WTC11 (cell line): ENCODE measurements at places on chromosomes 2 and 18.

DNA sequence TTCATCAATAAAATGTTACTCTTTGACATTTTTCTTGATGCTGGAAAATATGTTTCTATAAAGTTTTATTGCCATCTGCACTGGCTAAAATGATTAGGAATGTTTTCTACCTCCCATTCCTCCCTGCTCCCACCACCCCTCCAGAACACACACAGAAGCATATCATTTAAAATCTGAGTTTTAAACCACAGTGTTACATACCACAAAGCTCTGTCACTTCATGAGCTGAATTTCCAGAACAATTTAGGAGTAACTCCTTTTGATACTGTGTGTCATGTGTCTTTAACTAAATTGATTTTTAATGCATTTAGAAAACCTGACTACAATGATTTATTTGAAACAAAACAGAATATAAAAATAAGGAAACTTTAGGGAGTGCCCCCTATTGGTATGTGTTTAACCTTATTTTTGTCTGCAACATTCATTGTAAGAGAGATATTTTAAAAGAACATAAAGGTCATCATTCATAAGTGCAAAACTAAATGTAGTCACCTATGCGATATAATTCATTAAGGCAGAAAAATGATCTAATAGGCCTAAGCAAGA lies 52.0 kb downstream of the FEZ2 start:
- DNase-seq, result no peak

GRCh38 chr2:54574107-54574859 lies 118.2 kb downstream of the SPTBN1 start:
- no peak for DNase-seq

- no peak for DNase-seq
Measured at GRCh38 chr2:24915175-24915574, 4.9 kb downstream of the ADCY3 start.

DNA sequence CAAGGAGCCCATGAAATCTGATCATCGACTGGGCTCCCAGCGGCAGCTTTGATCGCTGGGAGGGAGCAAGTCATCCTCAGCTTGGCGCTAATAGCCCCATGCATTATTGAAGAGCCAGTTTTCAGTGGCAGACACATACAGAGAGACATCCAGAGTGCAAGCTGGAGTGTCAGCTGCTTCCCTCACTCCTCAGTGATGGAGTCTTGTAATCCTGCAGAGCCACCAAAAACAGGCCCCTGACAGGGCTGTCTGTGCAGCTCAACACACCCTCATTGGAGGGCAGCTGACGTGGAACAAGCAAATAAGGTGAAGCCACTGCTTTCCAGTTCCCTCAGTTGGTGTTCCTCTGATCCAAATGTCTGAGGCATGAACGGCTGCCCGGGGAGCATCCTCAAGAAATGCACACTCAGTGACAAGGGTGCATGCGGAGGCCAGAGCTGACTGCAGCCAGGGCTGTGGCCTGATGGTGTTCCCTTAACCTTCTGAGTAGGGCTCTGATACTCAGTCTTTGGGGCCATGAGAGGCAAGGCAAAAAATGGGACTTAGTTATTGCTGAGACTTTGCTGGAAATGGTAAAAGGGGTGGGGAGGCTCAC lies 97.4 kb downstream of the RHOB start:
- DNase-seq, result no peak

GRCh38 chr2:208594642-208595385 lies 188.2 kb downstream of the PTH2R start:
- DNase-seq, result no peak

GRCh38 chr2:239181903-239182581 lies 218.8 kb downstream of the HDAC4 start:
- no peak for DNase-seq

GRCh38 chr2:172997031-172997430 lies 78.6 kb upstream of the MAP3K20 start:
- no peak for DNase-seq

- DNase-seq, result no peak
Measured at GRCh38 chr2:148342086-148342485, 302.5 kb upstream of the EPC2 start.

DNA sequence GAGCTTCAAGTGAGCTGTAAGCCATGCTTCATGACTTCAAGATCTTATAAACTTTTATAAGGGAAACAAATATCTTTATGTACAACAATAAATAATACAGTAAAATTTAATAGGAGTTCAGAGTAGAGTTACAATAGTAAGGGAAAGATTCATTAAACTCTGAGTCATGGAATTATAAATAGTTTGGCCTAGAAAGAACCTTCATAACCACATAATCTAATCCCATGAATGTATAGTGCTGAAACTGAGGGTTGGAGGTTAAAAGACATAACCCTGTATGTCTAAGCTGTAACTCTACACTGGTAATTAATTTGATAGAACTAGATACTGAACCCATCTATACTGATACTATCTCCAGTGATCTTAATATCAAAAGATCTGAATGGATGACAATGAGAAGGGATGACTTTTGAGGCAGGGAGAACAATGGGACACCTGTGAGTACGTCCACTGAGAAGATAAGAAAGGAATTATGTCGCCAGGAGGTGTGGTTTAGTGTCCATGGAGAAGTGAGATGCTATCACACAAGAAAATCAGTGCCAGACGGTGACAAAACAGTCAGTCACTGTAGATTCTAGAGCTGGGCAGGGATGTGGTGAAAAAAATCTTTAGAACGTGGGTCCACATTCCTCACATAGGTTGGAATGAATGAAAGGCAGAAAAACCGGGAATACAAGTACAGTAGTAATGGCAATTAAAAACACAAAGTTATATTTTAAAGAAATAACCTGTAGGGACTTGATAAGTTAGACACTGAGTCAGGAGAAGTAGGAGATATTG lies 1.1 kb downstream of the IL1F10 start:
- no peak for DNase-seq

- no peak for DNase-seq
Measured at GRCh38 chr2:71793926-71794325, 340.6 kb downstream of the DYSF start.

GRCh38 chr2:30136764-30137444 lies 9.9 kb upstream of the YPEL5 start:
- no peak for DNase-seq

- DNase-seq, result no peak
Measured at GRCh38 chr2:43223521-43224001, 2.8 kb downstream of the ZFP36L2 start.

DNA sequence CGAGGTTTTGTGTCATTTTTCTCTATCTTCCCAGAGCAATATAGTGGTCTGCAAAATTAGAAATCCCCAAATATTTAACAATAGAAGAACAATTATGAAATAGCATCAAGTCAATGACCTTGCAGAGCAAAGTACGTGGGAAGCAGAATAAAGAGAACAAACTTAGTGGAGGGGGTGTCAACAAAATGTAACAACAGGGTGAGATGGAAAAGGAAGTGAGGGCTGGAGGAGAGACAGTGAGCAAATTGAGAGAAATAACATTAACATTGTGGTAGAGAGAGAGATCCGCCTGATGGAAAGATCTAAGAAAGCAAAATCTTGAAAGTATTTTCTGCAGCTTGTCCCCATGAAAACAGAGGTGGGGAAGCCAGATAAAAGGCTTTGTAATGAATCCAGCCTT lies 23.4 kb downstream of the ARHGAP15 start:
- DNase-seq, result no peak

DNA sequence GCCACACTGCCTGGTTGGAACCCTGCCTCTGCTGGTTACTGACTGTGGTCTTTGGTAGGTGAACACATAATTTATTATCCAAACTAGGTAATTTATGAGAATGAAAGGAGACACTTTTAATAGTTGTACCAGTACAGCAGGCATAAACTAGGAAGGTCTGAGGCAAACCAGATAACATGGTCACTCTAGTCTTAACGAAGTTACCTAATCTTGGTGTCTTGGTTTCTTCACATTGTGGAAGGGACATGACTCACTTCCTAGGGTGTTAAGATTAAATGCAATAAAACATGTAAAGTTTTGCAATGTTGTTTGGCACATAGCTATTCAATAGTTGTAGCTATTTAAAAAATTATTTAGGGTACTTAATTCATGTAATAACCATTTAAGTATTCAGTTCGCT lies 23.3 kb downstream of the SPTBN1 start:
- no peak for DNase-seq

DNA sequence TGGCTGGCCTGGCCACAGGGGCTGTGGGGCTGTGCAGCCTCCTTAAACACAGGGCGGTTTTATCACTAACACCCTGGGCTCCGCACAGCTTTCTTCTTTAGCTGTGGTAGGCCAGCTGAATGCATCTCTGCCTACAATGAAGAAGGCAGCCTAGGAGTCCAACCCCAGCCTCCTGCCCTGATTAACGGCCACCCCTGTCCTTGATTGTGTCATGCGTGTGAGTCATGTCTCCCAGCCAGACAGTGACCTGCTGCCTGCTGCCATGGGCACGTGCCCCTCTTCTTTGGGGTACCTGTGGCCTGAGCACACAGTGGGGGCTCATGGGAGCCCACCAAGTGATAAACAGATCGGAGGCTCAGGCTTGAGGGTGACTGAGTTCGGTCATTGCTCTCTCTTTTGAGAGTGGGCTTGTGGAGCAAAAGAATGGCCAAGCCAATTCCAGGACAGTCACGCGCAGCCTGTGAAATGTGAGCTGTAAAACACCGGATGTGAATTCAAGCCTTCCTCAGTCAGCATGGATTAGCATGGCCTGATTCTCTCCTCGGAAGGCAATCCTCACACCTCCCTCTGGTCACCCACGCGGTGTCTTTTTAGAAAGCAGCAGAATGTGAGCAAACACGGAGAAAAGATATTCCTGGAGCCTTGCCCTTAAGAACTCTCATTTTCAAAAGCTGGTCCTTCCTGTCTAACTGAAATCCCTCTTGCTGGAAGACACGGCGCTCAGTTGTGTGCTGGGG lies 144.1 kb downstream of the CELF4 start:
- no peak for DNase-seq

DNA sequence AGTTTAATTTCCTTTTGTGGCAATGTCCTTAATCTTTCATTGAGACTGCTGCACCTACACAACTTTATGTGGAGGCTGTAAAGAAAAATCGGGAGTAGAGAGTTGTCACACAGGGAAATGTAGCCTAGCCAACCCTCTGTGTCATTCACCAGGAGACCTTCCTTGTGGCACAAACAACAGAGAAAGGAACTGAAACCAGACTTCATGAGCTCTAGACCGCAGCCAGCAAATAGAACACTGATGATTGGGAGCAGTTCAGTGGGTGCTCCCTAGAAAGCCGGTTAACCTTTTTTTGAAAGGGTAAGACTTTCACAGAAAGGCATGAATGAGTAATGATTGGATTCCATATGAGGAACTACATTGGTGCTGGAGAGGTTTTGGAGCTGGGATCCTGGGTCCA lies 1752.4 kb upstream of the CELF4 start:
- DNase-seq, result no peak

DNA sequence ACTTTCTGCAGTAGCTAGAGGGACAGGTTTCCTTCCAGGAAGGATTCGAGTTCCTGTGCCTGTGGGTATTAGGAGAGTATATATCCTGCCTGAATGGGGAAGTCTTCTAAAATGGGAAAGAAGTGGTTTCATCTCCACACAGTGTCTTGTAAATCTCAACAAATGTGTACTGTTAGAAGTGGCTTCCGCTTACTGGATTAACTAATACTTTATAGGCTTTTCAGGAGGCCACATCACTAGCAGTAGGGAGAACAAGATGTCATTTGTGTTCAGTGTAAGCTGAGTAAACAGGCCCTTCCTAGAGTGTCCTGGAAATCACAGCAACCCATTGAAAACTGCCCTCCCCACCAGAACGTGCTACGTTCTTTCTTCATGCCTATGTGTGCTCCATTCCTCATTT lies 12.5 kb upstream of the POLR1B start:
- DNase-seq, result no peak

DNA sequence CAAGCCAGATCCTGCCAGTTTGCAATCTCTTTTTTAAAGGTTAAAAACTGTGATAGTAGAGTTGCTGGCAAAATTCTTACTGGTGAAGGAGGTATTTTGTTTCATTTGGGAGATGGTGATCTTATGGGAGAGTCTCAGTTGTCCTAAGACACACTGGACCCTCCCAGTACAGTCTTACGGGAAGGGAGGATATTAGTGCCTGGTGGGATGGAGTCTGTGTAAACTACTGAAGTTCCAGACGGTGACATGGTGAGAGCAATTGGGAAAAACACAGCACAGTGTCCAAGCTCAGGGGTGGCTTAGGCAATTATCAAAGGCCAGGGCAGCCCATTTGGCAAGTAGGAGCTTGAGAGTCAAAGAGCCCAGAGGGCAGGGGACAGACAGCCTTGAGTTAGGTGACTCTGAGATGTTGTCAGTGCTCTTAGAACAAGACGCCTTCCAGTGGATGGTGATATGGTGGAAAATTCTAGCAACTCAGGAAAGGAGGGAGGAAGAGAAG lies 143.7 kb upstream of the CCDC68 start:
- no peak for DNase-seq

DNA sequence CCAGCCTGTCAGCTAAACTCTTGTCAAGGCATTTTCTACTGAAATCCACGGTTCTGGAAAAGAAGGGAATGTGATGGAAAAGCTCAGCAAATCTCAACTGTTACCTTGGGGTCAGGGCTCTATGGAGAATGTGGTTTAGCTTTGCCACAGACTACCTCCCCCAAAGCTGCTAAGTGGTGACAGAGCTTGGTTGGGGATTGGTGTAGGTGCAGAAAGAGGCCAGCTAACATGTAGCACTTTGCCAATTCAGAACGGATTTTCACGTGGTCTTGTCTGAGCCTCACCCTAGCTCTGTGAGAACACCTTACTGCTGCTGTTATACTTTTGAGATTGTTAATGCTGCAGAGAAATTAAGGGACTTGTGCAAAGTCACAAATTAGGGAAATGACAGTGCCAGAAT lies 331.1 kb downstream of the RND3 start:
- DNase-seq, result no peak

GRCh38 chr2:153875801-153876466 lies 4.2 kb downstream of the GALNT13 start:
- DNase-seq, result no peak

- DNase-seq, result no peak
Measured at GRCh38 chr2:121917143-121917542, 161.7 kb downstream of the TSN start.

DNA sequence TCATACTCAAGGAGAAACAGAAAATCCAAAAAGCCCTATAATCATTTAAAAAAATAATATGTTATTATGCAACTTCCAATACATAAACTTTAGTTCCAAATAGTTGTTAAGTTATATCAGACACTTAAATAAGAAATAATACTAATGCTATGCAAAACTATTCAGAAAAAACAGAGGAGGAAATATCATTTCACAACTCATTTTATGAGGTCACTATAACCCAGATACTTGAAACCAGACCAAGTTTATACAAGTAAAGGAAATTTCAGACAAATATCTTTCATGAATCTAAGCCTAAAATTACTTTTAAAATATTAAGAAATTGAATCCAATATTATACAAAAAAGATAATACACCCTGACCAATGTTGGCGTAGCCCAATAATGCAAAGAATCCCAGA lies 260.8 kb downstream of the CD226 start:
- DNase-seq, result no peak

DNA sequence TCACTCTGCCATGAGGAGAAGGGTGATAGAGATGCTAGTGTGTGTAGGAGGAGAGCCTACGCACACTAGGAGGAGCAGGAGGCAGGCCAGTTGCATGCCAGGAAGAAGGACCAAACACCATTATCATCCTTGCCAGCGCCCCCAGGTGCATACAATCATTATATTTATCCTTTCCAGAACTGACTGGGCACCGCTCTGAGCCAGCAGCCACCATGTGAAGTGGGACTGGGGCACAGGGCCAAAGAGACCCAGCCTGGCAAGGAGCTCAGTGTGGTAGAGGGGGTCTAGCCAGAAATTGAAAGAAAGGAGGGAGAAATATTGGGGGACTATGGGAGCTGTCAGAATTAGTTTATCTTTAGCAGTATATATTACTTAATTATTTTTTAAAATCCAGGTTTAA lies 8.3 kb upstream of the GPR148 start:
- no peak for DNase-seq

- no peak for DNase-seq
Measured at GRCh38 chr2:162929571-162929970, 91.0 kb upstream of the KCNH7 start.
